Activated CD4-positive, alpha-beta memory T cell treated with anti-CD3 and anti-CD28 coated beads for 36 hours (primary cell): ENCODE measurements at places on chromosomes 7 and 10.

GRCh38 chr7:4727914-4728705 lies 46.0 kb downstream of the FOXK1 start:
- no peak for DNase-seq

DNA sequence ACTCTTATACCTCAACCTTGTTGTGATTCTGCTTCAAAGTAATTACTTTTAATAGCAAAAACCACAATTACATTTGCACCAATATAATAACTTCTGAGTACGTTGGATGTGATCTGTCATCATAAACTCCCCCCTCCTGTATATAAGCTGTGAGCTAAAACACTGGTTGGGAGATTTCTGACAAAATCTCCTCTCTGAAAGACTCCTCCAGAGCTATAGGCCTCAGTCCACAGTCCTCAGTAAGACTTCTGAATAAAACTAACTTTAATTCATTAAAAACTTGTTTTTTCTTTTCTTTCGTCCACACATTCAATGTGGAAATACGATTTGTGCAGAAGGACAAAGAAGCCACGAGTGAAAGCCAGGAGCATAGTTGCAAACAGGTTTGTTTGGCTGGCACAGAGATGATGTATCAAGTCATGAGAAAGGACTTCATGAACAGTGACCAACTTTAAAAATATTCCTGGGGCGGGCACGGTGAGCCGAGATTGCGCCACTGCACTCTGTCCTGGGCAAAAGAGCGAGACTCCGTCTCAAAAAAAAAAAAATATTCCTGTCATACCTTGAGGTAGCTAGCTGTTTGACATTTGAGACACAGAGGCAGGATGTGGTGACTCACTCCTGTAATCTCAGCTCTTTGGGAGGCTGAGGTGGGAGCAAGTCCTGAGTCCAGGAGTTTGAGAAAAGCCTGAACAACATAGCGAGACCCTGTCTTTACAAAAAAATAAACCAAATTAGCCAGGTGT lies 91.1 kb upstream of the ARHGAP21 start:
- DNase-seq = no peak

GRCh38 chr10:130022511-130023299 lies 58.6 kb upstream of the EBF3 start:
- no peak for DNase-seq

- no peak for DNase-seq
Measured at GRCh38 chr10:133457100-133457841, 3.5 kb downstream of the SCART1 start.

DNA sequence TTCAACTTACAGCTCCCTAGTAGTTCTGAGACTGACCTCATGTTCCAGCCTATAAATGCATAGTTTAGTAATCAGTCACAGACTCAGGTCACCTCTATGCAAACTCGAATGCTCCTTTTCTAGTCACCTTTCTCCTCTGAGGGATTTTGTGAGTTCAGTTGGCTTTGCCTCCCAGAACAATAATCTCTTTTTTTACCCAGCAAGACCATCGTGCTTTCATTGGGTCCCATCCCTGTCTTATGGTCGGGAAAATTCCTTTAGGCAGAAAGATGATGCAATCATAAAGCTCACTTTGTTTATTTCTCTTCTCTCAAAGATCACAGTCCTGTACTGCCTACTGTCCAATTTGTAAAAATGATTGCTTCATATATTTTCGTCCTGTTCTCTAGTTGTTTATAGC lies 38.4 kb downstream of the TWIST1 start:
- DNase-seq = no peak

GRCh38 chr7:92496876-92497275 lies 19.1 kb upstream of the ERVW-1 start:
- DNase-seq = no peak

DNA sequence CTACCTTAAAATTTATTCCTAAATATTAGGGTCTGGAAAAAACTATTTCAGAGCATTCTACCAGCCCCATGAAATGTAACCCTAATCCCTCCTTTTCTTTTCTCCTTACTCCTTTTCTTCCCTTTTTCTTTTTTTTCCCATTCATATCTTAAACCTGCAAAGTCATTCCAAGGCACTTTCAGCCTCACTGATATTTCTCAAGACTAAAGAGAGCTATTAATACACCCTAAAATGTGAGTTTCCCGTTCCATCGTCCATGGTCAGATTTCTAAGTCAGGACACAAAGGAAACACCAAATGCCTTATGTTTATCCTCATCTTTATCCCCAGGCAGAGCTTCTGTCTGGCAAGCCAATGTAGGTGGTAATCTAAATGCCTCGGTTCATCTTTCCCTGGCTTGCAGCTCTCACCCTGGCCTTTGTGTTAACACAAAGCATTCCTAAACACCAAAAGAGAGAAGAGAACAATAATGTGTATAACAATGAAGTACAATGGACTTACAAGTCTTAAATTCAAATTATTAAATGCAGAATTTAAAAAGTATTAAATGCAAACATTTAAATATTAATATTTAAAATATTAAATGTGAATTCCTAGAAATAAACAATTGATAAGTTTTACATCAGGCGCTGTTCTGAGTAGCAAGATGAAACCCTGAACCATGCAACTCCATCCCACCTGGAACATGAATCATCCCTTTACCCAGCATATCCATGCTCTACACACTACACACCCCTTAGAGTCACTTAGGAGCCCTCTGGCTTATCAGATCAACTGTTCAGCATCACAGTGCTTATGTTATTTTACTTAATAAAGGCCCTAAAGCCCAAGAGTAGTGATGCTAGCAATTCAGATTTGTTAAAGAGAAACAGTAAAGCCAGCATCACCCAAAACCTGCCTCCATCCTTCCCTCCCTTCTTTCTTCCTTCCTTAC lies 26.8 kb downstream of the MICU1 start:
- DNase-seq = no peak

- DNase-seq = no peak
Measured at GRCh38 chr7:81457852-81458522, 311.9 kb downstream of the HGF start.

DNA sequence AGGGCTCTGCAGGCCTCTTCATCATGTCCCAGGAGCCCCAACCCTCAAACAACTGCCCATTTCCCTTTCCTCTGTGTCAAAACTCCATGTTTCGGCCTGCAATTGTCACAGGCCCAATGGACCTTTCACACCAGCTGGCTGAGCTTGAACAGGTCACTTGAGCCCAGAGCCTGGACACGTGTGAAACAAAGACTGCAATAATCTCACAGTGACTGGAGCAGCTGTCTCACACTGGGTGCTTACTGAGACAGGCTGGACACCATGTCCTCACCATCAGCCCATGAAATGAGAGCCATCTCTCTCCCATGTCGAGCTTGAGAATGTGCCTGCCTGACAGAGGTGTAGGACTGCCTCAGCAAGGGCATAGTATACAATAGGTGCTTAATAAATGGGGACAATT lies 19.5 kb upstream of the EIF5AL1 start:
- DNase-seq = no peak

DNA sequence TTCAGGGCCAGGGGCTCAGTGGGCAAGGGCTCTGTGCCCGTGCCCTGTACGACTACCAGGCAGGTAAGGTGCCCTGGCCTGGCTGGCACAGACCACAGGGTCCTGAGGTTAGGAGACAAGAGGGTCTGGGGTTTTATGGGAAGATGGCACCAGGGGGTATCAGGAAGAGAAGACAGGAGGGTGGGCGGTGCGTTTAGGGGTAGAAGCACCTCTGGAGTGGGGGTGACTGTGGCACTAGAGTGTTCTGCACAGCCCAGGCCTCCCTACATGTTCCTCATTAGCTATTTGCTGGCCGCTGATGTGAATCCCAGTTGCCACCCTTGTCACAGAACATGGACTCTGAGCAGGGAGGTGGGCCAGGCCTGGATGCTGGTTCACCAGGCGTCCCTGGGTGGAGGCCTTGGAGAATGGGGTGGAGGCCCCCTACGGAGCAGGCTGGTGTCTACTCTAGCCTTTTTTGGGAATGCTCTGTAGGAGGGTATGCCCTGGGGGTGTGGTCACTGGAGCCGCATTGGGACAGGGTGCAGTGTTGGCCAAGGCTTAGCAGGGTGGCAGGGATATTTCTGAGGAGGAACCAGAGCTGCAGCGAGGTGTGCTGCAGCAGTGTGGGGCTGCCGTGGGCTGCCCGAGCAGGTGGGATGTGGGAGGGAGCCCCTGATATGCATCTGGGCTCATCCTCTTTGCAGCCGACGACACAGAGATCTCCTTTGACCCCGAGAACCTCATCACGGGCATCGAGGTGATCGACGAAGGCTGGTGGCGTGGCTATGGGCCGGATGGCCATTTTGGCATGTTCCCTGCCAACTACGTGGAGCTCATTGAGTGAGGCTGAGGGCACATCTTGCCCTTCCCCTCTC lies 5.0 kb downstream of the PGAM2 start:
- DNase-seq = no peak

DNA sequence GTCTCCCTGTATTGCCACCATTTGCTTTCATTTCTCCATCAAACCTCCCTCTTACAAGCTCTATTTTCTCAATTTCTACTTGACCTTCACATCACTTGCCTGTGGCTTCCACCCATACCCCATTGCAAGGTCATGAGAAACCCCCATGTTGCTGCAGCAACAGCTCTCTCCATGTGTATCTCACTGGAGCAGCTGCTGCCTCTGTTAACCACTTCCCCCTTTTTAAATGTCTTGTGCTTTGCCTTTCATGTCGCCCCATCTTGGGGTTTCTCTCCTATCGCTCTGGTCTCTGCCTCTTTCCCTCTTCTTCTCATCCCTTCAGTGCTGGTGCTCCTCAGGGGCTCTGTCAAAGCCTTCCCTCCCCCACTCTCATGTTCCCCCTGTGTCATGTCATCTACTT lies 148.8 kb downstream of the CHN2 start:
- DNase-seq = no peak

GRCh38 chr7:28470344-28470743 lies 58.0 kb downstream of the CREB5 start:
- DNase-seq = no peak

DNA sequence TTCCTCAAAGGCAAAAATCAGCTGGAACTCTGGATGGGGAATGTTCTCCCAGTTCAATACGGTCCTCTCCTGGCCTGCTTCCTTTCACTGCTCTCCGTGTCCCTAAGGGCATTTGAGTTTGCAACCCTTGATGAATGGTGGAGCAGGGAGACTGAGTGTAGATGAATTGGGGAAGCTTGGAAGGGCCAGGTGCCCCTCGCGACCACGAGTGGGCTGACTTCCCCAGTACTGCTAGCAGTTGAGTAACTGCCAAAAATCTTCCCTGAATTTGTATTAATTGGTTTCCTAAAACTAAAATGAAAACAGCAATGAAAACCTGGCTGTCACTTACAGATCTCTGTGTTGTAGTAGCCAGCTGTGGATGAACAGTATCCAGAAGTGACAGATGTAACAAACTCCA lies 13.6 kb downstream of the IRF5 start:
- no peak for DNase-seq

DNA sequence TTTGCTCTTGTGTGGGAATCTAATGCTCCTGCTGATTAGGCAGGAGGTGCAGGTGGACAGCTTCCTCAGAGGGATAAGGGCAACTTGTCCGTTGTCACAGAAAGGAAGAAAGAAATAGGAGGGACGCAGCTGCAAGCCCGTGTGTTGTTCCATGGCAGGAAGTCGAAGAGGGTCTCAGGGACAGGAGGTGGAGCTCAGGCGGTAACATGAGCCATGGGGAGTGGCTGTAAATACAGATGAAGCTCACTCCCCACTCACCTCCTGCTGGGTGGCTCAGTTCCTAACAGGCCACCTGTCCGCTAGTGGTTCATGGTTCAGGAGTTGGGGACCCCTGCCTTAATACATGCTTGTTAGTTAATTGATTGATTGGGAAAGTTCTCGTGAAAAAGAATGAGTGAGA lies 101.7 kb upstream of the SFMBT2 start:
- DNase-seq = no peak

GRCh38 chr7:1939434-1940401 lies 269.6 kb downstream of the ELFN1 start:
- peak; percentile 49 for DNase-seq
